ENCODE measurements at places on chromosomes 7 and 10. TPM values are rescaled to one million over a fixed set of nuclear protein-coding genes. Genes with fewer than 3 reads are reported as not detected.

The TAS2R5 gene
- 1.8 TPM for total RNA-seq

The EBLN1 gene
- not detected for total RNA-seq

The PDE1C gene
- 28.3 TPM for total RNA-seq

The CAMK2B gene
- 9.9 TPM for total RNA-seq

The ADAM22 gene
- 3.6 TPM for total RNA-seq

The ZNF722 gene
- not detected for total RNA-seq

The GPR85 gene
- 0.90 TPM for total RNA-seq

GRCh38 chr7:132347123-132347522, 229.1 kb downstream of the PLXNA4 start:
- no peaks in the 10 kb centered on the region for H3K36me3 ChIP-seq
- H3K4me3 ChIP-seq: no peak overlapping the region
- no peak overlapping the region for H3K27ac ChIP-seq
- peaks cover 7% of the 10 kb centered on the region for H3K27me3 ChIP-seq

DNA sequence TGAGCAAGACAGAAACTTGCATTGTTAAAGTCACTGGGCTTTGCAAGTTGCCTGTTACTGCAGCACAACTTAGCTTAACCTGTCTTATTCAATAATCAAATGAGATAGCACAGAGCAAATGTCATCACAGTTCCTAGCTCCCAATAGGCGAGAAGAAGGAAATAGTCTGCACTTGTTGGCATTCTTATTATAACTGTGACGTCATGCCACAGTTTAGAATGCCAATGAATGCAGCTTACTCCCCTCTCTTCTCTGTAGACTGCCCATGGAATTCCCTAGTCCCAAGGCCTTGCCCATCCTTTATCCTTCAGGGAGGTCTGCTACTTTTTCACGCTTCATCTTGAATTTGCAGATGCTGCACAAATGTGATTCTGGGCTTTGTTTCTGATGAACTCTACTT, 1094.9 kb upstream of the AUTS2 start:
- no peak for DNase-seq
- no peaks in the 10 kb centered on the region for H3K4me1 ChIP-seq
- H3K27me3 ChIP-seq: no peaks in the 10 kb centered on the region
- no peak overlapping the region for H3K27ac ChIP-seq
- H3K36me3 ChIP-seq: no peaks in the 10 kb centered on the region

GRCh38 chr10:34593930-34594329, 221.2 kb downstream of the PARD3 start:
- no peak overlapping the region for H3K27ac ChIP-seq
- no peak overlapping the region for H3K4me3 ChIP-seq
- H3K36me3 ChIP-seq: no peaks in the 10 kb centered on the region
- no peaks in the 10 kb centered on the region for H3K27me3 ChIP-seq

- H3K36me3 ChIP-seq: no peaks in the 10 kb centered on the region
- no peaks in the 10 kb centered on the region for H3K4me1 ChIP-seq
- H3K4me3 ChIP-seq: no peak overlapping the region
- H3K27me3 ChIP-seq: no peaks in the 10 kb centered on the region
Measured at GRCh38 chr10:57880446-57881227, 387.1 kb downstream of the IPMK start.

- no peak overlapping the region for H3K4me3 ChIP-seq
- H3K27ac ChIP-seq: no peak overlapping the region
- H3K27me3 ChIP-seq: no peaks in the 10 kb centered on the region
- no peak for DNase-seq
- H3K4me1 ChIP-seq: no peaks in the 10 kb centered on the region
Measured at GRCh38 chr7:55171157-55171556, 152.3 kb downstream of the EGFR start.

- no peaks in the 10 kb centered on the region for H3K4me1 ChIP-seq
- no peaks in the 10 kb centered on the region for H3K36me3 ChIP-seq
- H3K4me3 ChIP-seq: no peak overlapping the region
Measured at GRCh38 chr10:74821501-74821900, 4.9 kb upstream of the KAT6B start.

DNA sequence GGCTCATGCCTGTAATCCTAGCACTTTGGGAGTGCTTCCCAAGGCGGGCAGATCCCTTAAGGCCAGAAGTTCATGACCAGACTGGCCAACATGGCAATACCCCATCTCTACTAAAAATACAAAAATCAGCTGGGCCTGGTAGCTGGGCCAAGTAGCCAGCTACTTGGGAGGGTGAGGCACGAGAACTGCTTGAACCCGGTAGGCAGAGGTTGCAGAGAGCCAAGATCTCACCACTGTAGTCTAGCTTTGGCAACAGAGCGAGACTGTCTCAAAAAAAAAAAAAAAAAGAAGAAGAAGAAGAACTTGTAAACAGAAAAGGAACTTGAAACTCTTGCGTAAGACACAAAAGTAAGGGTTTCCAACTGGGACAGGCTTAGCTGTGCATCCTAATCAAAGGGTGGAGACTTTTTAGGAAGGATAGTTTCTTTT, 5.6 kb upstream of the IFIT2 start:
- H3K36me3 ChIP-seq: no peaks in the 10 kb centered on the region
- H3K4me3 ChIP-seq: no peak overlapping the region
- DNase-seq: no peak
- H3K4me1 ChIP-seq: no peaks in the 10 kb centered on the region
- peak overlapping the region; percentile 48 for H3K27ac ChIP-seq

GRCh38 chr10:33165911-33166310, 168.6 kb downstream of the NRP1 start:
- H3K4me3 ChIP-seq: no peak overlapping the region
- H3K36me3 ChIP-seq: no peaks in the 10 kb centered on the region
- H3K27ac ChIP-seq: no peak overlapping the region
- DNase-seq: no peak

DNA sequence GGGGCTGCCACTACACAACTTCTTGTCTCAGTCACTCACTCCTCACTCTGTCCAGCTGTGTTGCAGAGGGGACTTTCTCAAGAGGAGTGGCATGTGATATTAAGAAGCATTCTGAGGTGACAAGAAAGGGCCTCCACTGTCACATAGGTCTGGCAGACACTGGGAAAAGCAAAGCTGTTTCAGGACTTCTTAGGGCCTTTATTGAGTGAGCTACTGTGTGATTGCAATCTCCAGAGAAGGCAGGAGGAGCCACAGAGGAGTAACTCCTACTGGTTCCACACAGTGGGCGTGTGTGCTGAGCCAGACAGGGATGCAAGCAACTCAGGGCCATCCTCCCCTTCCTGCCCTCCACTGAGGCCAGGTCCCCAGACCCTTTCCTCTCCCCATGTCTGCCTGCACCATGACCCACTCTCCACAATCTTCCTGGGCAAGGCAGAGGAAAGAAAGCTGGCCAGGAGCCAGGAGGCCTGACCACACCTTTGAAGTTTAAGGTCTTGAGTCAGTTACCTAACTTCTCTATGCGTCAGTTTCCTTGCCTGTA, 262.0 kb upstream of the ZMIZ1 start:
- no peaks in the 10 kb centered on the region for H3K4me1 ChIP-seq
- H3K27me3 ChIP-seq: no peaks in the 10 kb centered on the region
- no peak overlapping the region for H3K27ac ChIP-seq
- DNase-seq: no peak
- H3K4me3 ChIP-seq: no peak overlapping the region

DNA sequence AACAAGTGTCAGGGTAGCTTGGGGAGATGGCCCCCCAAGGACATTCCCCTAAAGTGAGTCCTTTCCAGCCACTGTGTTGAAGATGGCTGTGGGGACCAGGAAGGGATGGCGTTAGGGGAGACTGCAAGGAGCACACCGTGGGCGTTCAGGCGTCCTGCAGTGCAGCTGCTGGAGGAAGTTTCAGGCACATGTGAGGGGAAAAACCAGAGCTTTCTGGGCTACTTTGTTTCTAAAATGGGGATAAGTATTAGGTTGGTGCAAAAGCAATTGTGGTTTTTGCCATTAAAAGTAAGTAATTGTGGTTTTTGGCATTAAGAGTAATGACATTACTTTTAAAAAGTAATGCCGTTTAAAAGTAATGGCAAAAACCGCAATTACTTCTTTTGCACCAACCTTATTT, 14.3 kb downstream of the PRF1 start:
- no peaks in the 10 kb centered on the region for H3K36me3 ChIP-seq
- H3K4me1 ChIP-seq: no peaks in the 10 kb centered on the region
- no peak overlapping the region for H3K4me3 ChIP-seq
- H3K27me3 ChIP-seq: no peaks in the 10 kb centered on the region

DNA sequence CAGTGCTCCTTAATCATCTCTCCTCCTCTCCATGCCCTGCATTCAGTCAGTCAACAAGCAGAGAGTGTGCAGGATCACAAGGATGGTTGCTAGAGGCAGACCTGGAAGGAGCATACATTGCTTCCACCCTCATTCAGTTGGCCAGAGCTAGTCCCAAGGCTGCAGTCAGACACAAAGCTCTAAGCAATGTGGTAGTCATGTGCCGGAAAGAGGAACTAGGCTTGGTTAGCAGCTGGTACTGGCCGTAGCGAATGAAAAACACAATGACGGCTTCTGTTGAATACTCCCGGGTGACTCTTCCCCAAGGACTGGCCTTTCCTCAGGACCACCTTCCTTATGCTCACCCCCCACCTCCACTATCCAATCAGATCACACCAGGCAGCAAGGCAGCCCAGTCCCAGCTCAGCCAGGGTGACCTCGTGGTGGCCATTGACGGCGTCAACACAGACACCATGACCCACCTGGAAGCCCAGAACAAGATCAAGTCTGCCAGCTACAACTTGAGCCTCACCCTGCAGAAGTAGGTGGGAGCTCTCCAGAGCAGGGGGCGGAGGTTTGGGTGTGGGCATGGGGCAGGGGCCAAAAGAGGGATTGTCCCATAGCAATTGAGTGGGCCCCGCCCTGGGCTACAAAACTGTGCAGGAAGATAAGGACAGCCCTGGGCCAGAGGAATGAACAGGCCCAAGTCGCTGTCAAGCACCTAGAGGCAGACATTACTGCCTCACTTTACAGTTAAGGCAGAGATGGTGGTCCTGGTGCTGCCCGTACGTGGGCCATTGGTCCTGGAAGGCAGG, 10.9 kb downstream of the LDB3 start:
- DNase-seq: peak; percentile 8
- no peaks in the 10 kb centered on the region for H3K36me3 ChIP-seq
- no peak overlapping the region for H3K4me3 ChIP-seq
- no peak overlapping the region for H3K27ac ChIP-seq

DNA sequence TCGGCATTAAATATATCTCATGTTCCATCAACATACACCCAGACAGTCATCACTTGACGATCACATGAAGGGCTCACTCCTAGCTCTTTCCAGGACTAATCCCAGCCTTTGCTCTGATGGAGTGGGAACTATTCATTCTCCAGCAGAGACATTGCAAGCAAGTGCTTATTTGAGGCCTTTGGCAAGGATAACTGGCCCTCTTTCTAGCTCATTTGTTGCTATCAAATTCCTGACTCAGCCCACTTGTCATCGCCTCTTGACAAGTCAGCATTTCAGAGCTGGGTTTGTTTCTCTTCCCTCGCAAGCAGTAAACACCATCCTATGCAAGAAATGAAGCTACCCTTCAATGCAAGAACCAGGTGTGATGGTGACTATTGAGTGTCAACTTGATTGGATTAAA, 1165.7 kb upstream of the AUTS2 start:
- no peak overlapping the region for H3K4me3 ChIP-seq
- no peaks in the 10 kb centered on the region for H3K27me3 ChIP-seq
- no peak for DNase-seq
- no peaks in the 10 kb centered on the region for H3K36me3 ChIP-seq
- H3K4me1 ChIP-seq: no peaks in the 10 kb centered on the region

Measured in tibial nerve (tissue), 4 donors.